ENCODE measurements at places on chromosomes 6 and 20. TPM values are rescaled to one million over a fixed set of nuclear protein-coding genes. Genes with fewer than 3 reads are reported as not detected.

GDAP1L1 gene
- total RNA-seq = not detected

HLA-F gene
- 2.5 TPM for total RNA-seq

DEFB124 gene
- not detected for total RNA-seq

OR2H1 gene
- total RNA-seq = not detected

KCNS1 gene
- total RNA-seq = not detected

HCK gene
- total RNA-seq = 0.14 TPM

BCAS4 gene
- total RNA-seq = 24.8 TPM

POM121L2 gene
- total RNA-seq = not detected

ME1 gene
- 44.2 TPM for total RNA-seq

GNRH2 gene
- 0.47 TPM for total RNA-seq

XKR7 gene
- total RNA-seq = 0.02 TPM

CALHM6 gene
- not detected for total RNA-seq

ABHD16B gene
- not detected for total RNA-seq

WFDC5 gene
- total RNA-seq = not detected
